ENCODE measurements at places on chromosomes 4 and X.
A peak's percentile ranks its signal among the peaks of the same experiment; 100 is the strongest.

DNA sequence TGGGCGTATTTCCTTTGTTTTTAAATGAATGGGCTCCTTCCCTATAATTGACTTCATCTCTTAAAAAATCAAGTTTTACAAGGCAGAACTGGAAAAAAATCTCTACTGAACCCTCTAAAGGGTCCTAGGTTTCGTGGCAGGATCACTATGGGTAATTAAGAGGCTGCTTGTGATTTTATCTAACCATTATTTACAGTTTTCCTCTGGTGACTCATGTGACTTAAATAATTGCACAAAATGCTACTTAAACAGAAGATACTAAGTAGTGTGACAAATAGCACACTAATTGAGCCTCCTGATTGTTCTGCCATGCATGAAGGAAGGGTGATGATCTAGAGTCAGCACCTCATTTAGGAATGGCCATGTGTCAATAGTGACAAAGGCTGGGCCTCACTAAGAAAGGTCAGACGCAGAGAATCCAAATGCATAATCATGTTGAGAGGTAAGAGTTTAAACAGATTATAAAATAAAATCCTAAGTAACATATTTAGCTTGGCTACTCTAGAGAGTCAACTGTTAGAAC lies 35.5 kb downstream of the OFD1 start:
- no peak for DNase-seq

DNA sequence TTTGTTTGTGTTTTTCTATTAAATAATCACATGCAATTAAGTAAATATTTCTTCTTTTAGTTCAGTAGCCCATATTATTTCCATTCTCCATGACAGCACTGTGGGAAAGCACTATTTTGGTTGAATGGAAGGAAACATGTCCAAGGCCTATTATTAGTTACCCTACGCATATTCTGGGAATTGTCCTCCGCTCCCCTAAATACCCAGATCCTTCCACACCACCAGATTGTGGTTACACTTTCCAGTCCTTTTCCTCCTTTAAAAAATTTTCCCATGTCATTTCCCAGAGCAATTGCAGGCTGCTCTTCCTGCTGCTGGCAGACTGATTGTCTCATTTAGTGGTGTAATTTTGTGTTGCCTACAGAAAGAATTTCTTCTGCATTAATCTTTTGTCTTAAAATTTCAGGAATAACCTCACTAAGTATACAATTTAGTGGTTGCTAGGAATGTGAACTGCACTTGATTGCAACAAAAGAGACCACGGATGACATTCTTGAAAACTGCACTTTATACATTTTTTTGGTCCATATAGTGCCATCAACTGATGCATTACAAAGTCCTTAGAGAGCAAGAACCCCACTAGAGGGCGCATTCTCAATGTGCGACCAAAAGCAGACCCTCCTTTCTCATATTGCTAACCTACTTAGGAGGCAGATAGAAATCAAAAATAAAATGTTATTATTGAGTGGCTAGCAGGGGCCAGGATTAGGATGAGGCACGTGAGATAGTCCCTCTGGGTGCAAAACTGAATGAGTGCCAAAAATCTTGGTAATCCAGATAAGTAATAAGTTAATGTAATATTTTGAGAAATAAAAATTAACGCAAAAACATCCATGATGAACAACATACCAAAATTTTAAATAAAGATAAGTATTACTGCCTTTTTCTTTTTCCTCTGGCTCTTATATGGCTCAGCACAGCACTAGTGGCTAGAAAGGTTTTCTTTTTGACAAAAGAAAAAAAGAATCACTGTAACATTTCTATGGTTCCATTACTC lies 98.8 kb upstream of the IQCM start:
- DNase-seq, result peak; percentile 67

- no peak for DNase-seq
Observed at GRCh38 chr4:187633245-187633644, 362.3 kb upstream of the ZFP42 start.

- DNase-seq, result peak; percentile 52
Observed at GRCh38 chr4:116016201-116016600, 902.8 kb upstream of the NDST4 start.

GRCh38 chr4:129429581-129430320 lies 333.8 kb downstream of the C4orf33 start:
- DNase-seq, result no peak

GRCh38 chrX:136214551-136214950 lies 36.6 kb downstream of the MAP7D3 start:
- peak; percentile 94 for DNase-seq

DNA sequence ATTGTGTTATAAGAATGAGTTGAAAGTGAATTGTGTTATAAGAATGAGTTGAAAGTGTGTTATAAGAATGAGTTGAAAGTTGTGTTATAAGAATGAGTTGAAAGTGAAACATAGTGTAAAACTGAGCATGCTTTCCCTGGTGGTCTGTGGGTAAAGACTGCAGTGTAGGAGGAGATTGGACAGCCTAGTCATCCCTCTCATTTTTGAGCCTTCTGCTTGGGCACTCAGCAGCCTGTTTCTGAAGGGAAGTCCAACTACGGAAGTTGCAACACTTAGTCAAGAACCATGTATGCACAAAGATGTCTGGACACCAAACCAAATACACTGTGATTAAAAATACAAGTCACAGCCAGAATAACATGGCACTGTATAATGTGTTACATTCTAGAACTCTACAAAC lies 72.6 kb downstream of the ANK2 start:
- no peak for DNase-seq

DNA sequence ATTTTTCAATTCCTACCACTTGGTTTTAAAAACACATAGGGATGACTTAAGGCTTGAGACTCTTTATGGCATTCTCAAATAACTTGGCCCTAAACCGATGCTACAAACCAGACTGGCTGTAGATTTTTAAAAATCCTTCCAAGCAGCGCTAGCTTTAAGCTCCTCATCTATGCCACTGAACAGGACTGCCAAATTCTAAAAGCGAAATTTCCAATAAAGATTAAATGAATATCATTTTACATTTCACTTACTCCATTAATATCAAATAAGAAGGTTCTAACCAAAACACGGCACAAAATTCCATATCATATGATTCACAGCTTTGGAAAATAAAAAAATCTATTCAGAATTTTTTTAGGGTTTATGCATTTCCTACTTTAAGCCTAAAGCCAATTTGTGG lies 134.2 kb downstream of the FANCB start:
- peak; percentile 62 for DNase-seq

DNA sequence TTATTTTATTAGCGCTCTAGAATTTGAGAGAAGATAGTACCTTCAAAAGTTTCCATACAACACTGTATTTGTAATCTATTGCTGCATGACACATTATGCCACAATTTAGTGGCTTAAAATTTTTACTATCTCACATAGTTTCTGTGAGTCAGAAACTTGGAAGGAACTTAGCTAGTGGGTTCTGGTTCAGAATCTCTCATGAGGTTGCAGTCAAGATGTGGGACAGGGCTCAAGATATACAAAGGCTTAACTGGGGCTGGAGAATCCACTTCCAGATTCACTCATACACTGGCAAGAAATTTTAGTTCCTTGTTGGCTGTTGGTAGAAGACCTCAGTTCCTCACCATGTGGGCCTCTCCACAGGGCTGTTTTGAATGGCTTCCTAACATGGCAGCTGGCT lies 11.5 kb upstream of the C4orf54 start:
- DNase-seq, result no peak

- no peak for DNase-seq
Observed at GRCh38 chr4:153523941-153524386, 57.8 kb downstream of the TMEM131L start.

GRCh38 chr4:37464373-37465128 lies 220.0 kb downstream of the NWD2 start:
- DNase-seq, result no peak

GRCh38 chr4:32148111-32148666 lies 1428.0 kb downstream of the PCDH7 start:
- peak; percentile 86 for DNase-seq

DNA sequence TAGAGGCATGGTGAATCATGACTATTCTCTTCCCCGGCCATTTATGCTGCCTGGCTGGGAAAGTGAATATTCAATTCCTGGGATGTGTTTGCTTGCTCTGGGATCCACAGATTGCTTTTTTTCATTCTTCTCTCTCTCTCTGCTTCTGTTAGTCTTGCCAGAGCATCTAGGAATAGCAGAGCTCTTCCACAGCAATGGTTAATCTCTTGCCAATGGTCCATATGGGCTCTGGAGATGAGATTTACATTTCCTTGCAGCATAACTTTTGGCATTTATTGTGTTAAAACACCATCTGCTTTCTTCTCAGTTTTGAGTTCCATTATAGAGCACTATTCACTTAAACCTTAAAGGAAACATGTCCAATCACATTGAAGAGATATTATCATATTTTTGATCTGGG lies 59.2 kb upstream of the GUCY1A1 start:
- no peak for DNase-seq

DNA sequence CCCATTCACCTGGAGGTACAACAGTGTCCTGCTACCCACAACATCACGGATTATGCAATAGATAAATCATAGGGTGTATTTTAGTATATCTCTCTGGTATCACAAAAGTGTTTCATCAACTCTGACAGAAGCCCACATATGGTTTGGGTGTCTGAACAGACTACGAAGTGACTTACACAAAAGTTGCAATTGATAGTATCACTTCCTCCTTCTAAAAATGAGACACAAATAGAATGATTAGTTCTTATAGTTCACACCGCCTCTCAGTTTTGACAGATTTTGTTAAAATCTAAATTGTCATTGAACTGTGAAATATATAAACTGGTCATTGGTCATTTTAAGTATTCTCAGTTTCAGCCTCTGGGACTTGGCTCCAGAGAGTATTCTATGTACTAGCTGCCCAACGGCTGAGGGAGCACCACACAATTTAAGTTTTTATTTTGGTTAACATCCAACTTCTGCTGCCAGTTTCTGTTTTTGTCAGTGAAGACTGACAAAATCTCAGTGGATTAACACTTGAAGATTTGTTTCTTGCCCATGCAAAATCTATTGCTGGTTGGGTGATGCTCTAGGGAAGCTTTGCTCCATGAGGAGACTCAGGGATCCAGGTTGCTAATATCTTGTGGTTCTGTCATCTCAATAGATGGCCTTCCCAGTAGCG lies 113.8 kb upstream of the PUDP start:
- DNase-seq, result no peak

GRCh38 chr4:81538716-81539427 lies 67.2 kb upstream of the RASGEF1B start:
- no peak for DNase-seq

DNA sequence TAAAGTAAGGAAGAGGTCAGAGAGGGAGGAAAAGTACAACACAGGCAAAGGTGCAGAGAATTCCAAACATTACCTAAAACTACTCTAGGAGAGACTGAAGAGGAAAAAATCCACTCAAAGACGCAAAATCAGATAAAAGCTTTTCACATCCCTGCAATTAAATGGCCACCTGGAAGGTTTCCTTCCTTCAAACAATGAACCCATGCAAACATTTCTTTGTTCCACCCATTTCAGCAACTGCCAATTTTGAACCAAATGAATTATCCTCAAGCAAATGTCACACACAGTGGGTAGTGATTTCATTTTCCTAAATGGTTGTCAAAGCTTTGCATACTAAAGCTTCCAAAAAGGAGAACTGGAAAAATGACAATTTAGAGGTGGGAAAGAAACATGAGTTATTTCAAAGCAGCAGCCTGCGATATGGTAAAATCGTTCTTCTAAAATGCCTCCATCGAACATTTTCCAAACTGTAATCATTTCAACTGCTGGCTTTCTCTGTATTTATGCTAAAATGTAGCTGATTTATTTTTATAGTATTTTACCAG lies 45.0 kb downstream of the APBB2 start:
- no peak for DNase-seq

- DNase-seq, result no peak
Observed at GRCh38 chrX:155967653-155968325, 29.7 kb upstream of the IL9R start.

GRCh38 chrX:135516376-135516775 lies 4.1 kb upstream of the INTS6L start:
- DNase-seq, result no peak

GRCh38 chr4:121675715-121676114 lies 21.1 kb downstream of the ANXA5 start:
- no peak for DNase-seq

DNA sequence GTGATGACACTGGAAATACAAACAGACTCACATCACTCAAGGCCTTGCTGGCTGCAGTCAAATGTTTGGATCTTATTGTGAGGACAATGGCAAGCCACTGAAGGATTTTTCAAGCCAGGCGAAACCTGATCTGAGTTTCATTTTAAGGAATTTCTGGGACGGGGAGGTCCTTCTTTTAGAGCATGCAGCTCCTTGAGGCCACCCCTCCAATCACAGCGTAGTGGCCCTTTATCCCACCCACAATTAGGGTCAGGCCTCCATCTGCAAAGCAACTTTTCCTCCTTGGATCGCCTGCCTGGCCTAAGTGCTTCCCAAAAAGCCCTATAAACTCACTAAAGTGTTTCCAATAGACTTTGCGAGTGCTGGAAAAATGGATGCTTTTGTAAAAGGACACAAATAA lies 115.5 kb downstream of the EFHC2 start:
- peak; percentile 12 for DNase-seq

DNA sequence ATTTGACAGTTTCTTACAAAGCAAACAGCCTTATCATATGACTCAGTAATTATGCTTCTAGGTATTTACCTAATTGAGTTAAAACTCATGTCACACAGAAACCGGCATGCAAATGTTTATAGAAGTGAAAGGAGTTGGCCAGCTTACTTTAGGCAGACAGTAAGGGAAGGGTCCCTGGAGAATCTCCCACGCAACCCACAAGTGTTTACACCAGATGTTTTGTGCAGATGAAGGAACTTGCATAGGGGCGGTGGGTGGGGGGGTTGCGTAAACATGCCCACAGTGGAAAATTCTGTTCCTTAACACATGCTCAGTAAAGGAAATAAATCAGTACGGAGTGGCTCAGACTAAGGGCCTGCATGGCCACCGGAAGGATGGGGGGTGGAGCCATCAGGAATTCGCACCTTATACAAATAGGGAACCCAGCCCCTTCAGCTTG lies 330.5 kb upstream of the AADAT start:
- DNase-seq, result peak; percentile 46

- peak; percentile 69 for DNase-seq
Observed at GRCh38 chr4:76430519-76431388, 4.3 kb upstream of the SHROOM3 start.

- DNase-seq, result peak; percentile 50
Observed at GRCh38 chr4:4914059-4914820, 54.8 kb downstream of the MSX1 start.

GRCh38 chrX:54325077-54325476 lies 32.8 kb downstream of the WNK3 start:
- no peak for DNase-seq

GRCh38 chrX:105816517-105816916 lies 5.8 kb upstream of the NRK start:
- DNase-seq, result no peak

DNA sequence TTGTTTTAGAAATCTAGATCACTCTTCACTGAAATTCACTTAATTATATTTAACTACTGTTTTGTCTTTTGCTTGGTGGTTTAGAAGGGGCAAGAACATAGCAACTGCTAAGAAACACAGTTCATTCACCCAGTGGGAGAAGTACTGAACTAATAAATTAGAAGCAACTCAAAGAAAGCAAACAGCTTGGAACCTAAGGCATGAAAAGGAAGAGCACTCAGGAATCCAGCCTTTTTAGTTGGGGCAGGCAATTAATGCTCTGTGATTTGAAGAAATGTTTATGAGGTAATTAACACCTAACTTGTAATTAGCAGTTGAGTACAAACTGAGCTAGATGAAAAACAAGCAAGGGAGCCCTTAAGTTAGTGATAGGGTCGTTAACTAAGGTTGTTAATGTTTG lies 22.8 kb downstream of the SEPTIN11 start:
- DNase-seq, result no peak

Data from fibroblast of upper back skin (primary cell).